ENCODE measurements at places on chromosomes 7 and 10.

DNA sequence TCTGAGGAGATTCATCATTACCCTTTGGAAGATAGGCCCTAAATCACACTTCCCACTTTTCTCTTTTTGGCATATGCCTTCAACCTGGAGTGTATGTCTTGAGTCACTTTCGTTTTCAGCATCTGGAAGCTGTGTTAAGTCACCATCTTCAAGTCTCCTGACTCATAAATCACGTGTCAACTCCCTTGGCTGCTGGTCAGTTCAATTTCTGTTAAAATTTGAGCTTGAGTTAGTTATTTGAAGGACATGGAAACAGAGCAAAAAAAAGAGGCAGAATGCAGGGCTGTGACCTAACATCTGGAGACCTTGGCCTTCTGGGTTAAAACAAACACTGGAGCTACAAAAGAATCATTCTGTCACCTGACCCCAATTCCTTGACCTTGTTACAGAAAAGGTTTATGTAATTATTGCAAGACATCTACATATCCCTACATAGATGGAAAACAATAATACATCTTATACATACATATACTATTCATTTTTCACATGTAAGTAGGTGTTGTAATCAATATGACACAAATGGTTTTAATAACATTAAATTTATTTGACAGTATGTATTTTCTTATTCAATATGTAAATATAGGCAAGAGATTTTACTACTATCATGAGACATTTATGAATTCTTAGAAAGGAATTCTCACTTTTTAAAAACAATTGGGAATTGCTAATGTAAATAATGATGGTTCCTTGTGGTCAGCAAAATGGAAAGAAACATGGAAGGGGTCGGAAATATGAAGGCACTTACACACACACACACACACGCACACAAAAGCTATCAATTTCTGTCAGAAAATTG is 169.7 kb upstream of the PHYHIPL start:
- no peak for DNase-seq

DNA sequence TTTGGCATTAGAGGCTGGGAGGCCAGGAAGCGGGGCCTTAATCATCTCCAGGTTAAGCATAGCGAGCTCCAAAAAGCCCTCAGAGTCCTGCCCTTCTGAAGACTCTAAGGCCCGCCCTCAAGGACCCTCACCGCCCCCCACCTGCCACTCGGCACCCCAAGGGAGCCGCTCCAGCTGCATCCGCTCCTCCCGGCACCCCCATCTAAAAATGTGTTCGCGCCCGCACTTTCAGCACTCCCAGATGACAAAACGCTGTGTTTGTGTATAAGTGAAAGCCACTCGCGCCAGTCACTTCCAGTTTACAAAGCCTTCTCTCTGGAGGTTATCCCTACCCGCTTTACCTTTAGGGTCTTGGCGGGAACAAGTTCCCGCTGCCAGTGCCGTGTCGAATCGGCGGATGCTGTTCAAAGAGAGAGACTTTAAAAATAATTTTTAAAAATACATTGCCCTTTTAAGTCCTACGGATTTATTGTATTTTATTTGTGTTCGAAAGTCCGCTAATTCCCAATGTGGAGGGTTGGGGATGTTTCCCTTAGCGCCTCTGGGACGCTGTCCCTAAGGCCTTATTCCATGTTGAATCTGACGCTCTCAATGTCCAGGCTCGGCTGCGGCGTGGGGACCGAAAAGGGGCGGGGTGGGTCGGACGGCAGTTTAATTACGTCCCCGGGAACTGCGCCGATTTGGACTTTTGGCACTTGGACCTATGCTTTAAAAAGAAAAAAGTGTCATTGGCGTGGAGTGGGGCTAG is at the start of the genes DCLRE1A and NHLRC2:
Gene DCLRE1A (minus strand): TSS at position 70 of the 748 bp plus-strand sequence. CDS start 900 bp downstream, outside the sequence.
Gene NHLRC2 (plus strand): TSS at position 649 of the 748 bp plus-strand sequence. CDS start 212 bp downstream, outside the sequence.
- peak; percentile 35 for DNase-seq

DNA sequence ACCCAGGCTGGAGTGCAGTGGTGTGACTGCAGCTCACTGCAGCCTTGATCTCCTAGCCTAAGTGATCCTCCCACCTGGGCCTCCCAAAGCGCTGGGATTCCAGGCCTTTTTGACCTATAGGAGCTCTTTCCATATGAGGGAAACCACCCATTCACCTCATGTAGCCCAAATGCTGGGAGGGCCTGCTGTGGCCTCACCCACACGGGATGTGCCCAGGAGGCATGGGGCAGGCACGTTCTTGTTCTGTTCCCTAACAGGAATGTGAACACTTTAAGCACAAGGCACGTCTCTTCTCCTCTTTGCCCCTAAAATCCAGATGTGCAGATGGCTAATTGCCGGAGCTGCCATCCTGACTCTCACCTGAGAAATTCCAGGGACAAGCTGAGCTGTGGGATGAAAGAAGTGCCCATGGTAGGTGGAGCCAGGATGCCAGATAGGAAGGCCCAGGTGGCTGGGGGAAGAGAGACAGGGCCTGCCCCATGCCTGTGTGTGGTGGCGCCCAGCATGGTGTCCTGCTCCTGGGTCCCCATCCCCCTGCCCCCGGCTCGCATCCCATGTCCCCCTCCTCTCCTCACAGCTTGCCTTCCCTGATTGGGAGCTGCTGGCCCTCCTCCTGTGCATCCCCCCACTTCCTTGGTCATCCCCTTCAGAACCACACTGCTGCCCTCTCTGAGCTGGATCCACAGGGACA is 17.3 kb downstream of the CAMK2B start:
- DNase-seq: no peak

DNA sequence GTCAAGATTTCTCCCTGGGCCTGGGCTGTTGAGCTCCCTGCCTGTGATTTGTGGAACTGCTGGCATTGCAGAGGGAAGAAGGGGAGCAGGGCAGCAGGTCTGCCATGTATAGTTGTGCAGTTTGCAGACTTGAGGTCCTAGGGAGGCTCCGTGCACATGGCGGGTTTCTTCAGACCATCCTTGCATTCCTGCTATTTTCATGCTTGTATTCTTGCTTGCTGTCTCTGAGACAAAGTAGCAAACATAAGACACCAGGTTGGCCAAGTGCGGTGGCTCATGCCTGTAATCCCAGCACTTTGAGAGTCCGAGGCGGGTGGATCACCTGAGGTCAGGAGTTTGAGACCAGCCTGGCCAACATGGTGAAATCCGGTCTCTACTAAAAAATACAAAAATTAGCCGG is 61.1 kb downstream of the NPTX2 start:
- DNase-seq: no peak

DNA sequence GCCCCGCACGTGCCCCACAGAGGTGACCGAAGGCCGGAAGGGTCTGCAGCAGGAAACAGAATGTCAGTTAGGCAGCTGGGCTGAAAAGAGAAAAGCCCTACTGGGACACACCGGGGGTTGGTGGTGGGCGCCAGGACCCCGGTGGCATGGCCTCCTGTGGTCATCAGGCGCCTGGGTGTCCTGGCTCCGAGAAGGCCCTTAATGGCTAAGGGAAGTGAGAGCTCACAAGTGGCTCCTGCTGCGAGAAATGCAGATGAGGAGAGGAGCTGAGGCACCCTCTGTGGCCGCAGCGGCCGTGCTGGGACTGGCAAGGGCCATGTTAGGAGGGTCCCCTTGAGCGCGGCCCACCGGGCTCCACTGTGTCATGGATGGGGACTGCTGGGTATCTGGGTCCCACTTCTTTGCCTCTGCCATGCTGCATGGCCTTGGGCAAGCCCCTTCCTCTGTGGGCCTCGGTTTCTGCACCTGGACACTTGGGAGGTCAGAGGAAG is 79.2 kb upstream of the GNA12 start:
- DNase-seq: no peak

DNA sequence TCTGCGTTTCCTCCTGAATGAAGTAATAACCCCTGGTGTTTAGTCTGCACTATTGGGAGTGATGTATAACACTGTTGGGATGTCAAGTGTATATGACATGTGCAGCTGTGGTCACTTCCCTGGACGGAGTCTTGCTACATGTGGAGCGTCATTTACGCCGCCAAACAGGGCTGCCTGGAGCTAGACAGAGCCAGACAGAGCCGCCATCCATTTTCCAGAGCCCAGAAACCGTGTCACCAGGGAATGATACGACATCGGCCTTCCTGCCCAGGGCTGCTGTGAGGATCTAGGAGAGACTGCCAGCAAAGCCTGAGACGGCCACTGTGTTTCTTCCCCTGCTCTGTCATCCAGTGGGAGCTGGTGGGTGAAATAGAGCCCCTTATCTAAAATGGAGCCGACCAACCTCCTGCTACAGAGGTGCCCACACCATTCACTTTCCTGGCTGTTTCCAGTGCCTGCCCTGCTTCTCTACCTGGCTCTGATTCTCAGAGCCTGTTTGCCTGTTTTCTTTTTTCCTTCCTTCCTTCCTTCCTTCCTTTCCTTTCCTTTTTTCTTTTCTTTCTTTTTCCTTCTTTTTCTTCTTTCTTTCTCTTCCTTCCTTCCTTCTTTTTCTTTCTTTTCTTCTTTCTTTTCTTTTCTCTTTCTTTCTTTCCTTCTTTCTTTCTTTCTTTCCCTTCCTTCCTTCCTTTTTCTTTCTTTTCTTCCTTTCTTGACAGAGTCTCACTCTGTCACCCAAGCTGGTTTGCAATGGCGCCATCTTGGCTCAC is 13.3 kb upstream of the FGFR2 start:
- no peak for DNase-seq

- DNase-seq: no peak
Observed at GRCh38 chr7:72217151-72217550, 195.0 kb downstream of the CALN1 start.

- DNase-seq: no peak
Observed at GRCh38 chr10:96573036-96573435, 13.8 kb downstream of the TM9SF3 start.

GRCh38 chr7:19114551-19114855 is 2.9 kb downstream of the TWIST1 start:
- no peak for DNase-seq

GRCh38 chr7:128937647-128938543 is at the start of gene IRF5:
TSS of gene IRF5 (plus strand) at chr7:128937927. CDS start at chr7:128942082, 4,155 bp downstream.
- DNase-seq: no peak

GRCh38 chr7:78066599-78066998 is 268.0 kb downstream of the PHTF2 start:
- no peak for DNase-seq

DNA sequence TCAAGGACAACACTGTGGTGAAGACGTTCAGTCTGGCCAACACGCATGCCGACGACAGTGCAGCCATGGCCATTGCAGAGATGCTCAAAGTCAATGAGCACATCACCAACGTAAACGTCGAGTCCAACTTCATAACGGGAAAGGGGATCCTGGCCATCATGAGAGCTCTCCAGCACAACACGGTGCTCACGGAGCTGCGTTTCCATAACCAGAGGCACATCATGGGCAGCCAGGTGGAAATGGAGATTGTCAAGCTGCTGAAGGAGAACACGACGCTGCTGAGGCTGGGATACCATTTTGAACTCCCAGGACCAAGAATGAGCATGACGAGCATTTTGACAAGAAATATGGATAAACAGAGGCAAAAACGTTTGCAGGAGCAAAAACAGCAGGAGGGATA is 6.6 kb downstream of the LMOD2 start:
- DNase-seq: no peak

- no peak for DNase-seq
Observed at GRCh38 chr7:11232462-11232861, 258.8 kb downstream of the PHF14 start.

GRCh38 chr7:5357951-5358350 is 65.7 kb downstream of the TNRC18 start:
- no peak for DNase-seq

DNA sequence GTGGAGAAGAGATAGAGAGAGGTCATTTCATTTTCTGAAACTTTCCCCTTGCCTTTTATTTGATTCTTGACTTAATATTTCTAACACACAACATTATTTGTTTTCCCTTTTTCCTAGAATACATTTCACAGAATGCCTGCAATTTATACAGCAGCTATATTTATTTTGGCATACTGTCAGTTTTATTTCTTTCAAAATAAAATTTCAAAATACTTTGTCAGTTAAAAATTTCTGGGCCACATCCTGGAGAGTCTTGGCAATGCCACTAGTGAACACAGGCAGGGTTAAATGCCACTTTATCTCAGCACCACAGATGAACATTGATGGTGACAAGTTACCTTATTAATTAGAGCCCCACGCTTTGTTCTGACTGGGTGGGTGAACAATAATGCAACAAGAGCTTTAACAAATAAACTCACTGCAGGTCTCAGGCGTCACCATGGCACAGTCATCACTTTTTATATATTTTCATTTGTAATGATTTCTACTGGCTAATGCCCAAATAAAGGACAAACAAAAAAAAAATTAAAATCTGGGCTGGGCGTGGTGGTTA is 494.0 kb downstream of the KIF20B start:
- no peak for DNase-seq

DNA sequence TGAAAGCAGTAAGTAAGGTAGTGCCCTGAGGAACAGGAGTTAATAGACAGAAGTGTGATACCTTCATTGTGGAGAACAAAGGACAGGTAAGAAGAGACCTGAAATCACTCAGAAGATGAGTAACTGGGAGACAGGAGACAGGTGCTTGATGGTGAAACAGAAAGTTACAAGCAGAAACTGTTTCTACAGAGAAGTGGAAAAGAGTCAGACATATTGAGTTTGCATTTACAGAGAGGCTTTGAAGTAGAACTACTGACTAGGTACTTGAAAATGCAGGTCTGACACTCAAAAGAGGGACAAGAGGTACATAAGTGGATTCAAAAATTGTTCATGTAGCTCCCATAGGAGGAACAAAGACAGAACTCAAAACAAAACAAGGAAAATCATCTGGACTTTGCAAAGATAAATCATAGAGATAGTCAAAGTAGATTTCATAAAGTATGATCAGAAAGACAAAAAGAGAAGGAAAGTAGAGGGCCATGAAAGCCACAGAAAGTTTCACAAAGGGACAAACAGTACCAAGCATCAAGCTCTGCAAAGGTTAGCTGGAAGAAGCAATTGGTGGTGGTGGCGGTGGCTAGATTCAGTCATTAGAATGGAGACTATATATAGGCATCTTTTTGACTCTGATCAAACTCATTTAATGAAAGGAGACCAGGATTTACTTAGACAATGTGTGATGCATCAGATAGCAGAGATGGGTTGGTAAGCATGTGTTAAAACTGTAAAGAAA is 198.4 kb downstream of the PCLO start:
- DNase-seq: no peak

DNA sequence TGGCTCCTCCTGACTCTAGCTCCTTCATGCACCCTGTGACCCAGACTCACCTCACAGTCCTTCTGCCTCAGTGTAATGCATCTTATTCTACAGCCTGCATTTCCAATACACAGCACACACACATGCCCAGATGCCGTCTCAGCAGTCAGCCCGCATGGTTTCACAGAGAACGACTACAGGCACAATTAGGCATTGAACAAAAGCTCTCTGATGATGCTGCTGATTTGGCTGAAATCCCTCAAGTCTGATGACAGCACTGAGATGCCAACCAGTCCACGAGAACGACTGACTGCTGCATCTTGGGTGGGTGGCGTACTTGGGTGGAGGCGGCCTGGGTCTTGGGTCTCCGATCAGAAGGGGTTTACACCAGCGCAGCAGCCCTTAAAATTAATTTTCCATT is 200.4 kb downstream of the TAX1BP1 start:
- no peak for DNase-seq

DNA sequence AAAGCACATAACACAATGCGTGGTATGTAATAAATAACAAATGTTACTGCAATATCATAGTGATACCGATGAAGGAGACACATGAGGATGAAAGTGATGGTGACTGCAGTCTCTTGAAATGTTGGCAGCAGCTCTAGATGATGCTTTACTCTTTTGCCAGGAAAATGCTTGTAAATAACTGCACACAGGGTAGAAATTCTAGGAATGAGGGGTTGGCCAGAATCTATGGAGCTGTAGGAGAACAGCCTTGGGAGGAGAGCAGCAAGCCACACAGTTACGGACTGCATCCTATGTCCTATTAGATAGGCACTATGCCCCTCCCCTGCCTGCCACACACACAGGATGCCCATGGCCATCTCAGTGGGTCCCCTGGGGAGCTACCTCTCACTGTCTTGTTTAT is 97.6 kb upstream of the GSDME start:
- DNase-seq: no peak

Measured in stimulated activated CD8-positive, alpha-beta memory T cell treated with anti-CD3 and anti-CD28 coated beads, Interleukin-4, amount 100 ng/mL, for 4 hours (primary cell).